NCI-H1694 (cell line): ENCODE measurements at places on chromosomes 12 and 14.

DNA sequence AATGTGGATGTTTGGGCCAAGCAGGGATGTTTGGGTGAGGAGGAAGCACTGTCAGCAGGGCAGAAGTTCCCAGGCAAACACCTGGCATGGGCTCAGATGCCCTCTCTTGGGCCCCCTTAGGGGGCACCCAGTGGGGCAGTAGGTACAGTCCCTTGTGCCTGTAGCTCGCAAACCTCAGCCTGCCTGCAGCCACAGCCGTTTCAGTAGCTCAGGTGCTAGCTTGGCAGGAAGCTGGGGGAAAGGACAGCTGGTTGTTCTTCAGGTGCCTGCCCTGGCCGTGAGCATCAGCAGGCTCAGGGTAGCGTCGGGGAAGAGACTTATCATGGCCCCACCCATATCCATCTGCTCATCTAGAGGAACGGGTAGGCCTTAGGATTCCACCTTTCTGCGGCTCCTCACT is 67.5 kb downstream of the B4GALNT3 start:
- no peak for DNase-seq

DNA sequence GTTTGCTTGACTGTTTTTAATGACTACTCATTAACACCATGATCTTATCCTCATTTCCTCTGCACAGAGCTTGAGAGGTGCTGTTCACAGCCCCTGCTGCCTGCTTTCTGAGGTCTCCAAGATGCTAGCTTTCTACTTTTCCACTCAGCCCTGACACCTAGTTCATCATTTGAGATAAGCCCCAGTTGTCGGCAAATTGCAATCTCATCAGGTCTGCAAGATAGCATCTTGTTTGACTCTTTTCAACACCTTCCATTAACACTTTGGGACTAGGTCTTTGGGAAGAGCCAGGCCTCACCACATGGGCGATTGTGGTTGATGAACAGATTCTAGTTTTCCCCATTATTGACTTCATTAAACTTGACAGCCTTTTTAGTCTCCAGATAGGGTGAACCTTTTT is 904.8 kb downstream of the DIO2 start:
- DNase-seq: no peak

- DNase-seq: no peak
Observed at GRCh38 chr12:1488908-1489381, 105.4 kb downstream of the FBXL14 start.

- DNase-seq: no peak
Observed at GRCh38 chr12:90015228-90015627, 306.6 kb upstream of the ATP2B1 start.

GRCh38 chr14:55254581-55254980 is 16.6 kb upstream of the FBXO34 start:
- DNase-seq: no peak

DNA sequence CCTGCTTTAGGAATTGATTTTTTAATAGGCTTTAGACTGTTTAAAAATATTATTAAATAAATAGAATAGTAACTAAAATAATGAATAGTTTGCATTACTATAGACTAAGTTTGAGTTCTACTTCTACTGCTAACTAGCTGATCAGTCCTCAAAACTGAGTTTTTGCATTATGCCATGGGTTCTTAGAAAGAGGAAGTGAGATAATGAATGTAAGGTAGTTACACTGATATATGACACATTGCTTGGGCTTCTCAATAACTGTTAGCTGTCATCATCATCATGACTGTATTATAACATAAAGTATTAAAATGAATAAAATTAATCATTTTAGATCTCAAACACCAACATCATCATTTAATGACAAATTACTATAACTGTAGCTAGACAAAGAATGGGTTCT is 949.7 kb downstream of the TRHDE start:
- DNase-seq: no peak

GRCh38 chr12:117444781-117445180 is 83.4 kb upstream of the NOS1 start:
- no peak for DNase-seq

DNA sequence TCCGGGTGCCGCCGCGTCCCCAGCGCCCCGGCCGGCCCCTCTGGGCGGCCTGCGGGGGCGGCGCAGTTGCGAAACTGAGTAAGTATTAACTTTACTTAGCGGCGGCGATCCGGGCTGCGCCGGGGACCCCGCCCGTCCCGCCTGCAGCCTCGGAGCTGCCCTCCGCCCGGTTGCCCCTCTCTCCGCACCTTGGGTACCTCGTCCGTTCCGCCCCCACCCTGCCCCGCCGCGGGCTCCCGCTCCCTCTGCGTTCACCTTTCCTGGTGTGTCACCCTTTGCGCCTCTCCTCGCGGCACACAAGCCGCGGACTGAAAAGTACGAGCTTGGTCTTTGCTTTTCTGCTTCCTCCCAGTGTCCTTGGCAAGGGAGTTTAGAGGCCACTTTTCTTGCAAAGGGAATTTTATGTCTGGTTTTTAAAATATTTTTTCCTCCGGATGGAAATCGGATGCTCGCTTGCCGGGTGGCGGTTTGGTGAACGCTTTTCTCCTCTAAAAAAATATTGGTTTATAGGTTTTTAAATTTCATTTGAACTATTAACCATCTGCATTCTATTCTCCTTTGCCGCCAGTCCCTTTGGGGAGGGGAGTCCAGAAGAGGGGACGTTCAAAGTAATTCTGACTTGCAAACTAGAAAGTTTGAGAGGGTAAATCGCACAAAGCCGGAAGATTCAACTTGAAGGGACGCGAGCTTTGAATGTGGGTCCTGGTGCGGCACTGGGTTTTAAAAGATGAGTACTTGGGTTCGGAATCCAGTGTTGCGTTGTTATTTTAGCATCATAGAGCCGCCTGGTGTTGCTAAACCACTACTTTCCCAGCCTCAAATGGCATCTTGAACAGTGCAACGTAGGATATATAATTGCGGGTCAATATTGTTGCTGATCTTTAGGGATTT is 834 bp downstream of the RASSF8 start:
- DNase-seq: no peak

- no peak for DNase-seq
Observed at GRCh38 chr12:572532-572899, 90.7 kb downstream of the NINJ2 start.

GRCh38 chr14:96514694-96515093 is 12.5 kb downstream of the PAPOLA start:
- DNase-seq: no peak

GRCh38 chr14:32018391-32019092 is 58.6 kb upstream of the ARHGAP5 start:
- DNase-seq: no peak

DNA sequence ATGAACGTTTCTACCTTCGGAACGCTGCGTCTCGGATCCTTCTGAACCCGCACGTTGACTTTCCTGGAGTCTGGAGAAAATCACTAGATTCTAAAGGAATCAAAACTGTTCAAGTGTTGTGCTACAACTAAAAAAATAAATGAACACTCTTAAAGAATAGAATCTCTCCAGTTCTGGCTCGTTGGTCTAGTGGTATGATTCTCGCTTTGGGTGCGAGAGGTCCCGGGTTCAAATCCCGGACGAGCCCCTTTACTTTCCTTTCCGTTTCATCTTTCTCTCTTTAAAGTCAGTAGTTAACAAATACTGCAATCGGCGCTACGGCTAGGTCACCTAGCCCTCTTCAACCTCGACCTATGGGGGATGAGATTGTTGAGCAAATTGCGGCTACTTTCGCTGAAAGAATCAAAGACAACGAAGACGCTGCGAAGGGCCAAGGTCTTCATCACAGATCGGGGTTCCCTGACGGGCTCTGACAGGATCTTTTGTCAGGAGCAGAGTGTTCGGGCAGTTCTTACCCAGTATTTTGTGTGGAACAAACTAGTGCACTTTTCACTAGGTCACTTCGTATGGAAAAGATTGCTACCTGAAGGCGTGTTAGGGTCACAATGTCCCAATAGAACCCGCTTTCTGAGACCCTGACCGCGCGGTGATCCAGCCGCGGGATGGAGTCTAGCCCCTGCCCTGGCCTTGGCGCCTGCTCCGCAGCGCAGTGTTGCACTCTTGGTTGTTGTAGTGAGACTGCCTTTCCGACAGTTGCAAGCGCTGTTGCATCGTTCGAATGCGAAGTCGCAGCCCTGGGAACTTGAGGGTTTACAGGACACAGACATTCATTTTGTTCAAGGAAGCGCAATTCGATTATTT is 8.4 kb downstream of the OR6S1 start:
- DNase-seq: peak; percentile 85

- DNase-seq: peak; percentile 13
Observed at GRCh38 chr12:43282106-43282505, 269.9 kb downstream of the ADAMTS20 start.

DNA sequence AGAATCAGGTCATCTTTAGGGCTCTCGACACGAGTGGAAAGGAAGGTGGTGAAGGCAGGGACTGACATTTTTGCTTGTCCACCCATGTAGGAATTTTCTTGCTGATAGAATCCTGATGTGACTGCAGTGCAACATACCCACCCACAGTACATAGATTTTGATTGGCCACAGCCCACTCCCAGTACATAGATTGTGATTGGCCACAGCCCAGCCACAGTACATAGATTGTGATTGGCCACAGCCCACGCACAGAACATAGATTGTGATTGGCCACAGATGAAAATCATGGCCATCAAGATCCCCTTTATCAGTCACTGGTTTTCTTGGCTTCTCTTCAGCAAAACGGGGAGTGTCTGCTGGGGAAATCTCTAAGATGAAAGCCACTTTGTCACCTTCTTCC is 1041.5 kb downstream of the AACS start:
- DNase-seq: no peak

DNA sequence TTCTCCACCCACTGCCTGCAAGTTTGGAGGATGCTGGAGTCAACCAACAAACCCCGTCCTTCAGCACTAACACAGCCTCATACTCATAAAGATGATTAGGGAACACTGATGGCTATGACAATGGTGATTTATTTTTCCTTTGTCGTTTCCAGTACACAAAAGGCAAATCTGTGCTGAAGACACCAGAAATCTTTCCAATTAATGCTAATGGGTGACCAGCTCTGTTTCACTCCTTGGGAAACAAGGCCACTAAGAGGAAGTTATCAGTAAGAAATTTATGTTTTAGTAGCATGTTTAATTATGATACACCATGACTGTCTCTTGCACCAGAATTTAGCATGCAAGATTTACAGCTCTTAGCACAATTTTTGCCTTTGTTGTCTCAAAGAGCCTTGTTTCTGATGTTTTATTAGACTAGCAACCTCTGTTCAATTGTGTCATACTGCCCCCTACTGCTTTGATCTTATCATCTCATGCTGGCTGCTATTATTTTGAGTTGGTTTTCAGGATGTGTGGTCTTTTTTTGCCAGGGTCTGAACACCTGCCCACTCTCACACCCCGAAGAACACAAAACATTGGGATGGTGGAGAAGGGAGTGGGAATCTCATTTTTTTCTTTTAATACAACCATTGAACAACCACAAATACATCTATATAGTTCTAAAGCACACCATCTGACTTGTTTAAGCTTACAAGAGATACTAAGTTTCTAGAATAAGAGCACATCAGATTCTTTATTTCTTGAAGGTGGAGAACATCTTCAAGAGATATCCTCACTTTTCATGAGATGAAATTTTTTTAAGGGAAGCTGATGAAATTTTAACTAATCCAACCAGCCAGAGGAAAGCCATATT is 160.9 kb downstream of the SPTSSA start:
- peak; percentile 85 for DNase-seq

DNA sequence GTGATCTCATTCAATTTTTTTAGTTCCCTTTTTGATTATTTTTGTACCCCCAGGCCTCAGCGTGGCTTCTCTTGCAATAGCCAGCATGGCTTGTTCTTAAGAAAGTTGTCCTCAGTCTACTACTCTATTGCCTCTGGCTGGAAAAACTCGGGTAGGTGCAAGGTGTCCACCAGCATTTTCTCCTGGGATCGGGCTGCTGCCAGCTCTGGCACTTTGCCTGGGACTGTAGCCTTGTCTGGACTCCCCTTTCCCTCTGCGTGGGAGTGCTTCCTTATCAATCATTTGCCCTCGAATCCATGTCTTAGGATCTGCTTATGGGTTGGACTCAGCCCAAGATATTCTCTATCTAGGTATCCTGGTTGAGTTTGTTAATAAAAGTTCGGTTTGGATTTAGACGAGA is 773.4 kb downstream of the DIO2 start:
- no peak for DNase-seq

DNA sequence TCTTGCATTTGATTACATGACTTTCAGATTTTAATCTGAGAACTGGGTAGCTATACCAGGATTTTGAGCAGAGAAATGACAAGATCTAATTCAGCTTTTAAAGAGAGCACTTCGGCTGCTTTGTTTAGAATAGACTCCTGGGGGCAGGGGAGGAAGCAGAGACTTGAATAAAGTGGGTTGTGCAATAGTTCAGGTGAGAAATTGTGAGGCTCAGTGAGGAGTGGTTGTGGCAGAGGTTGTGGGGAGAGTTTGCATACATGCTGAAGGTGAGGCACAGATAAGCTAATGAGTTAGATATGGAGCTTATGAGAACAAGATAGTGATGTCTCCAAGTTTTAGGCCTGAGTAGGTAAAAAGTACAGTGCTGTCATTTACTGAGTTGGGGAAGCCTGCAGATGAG is 281.4 kb downstream of the FLRT2 start:
- DNase-seq: no peak

DNA sequence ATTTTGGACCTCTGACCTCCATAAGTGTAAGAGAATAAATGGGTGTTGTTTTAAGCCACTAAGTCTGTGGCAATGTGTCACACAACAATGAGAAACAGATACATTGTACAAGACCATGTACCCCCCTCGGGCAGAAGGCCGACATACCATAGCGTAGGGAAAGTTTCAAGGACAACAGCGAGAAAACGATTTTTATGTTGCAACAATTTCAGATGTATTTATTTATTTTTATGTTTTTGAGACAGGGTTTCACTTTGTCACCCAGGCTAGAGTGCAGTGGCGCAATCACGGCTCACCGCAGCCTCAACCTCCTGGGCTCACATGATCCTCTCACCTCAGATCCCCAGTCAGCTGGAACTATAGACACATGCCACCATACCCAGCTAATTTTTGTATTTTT is 136.4 kb upstream of the NCOR2 start:
- no peak for DNase-seq

GRCh38 chr12:121334513-121335343 is 17.5 kb downstream of the ANAPC5 start:
- DNase-seq: peak; percentile 77

DNA sequence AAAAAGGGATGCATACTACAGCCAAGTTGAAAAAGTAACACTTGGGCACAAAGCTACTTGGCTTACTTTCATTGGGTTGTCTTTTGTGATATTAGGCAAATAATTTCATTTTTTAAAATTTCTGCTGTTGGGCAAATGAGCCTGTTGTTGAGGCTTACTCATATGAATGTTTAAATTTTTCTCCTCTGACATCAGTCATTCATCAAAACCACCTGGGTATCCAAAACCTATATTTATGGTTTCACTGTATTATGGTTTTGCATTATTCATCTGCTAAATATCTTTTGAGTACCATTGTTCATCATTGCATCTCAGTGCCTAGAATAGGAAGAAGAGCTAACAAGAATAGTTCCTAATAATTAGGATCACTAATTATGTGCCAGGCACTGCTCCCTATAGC is 28.1 kb downstream of the DYRK2 start:
- no peak for DNase-seq

- DNase-seq: no peak
Observed at GRCh38 chr12:9753498-9753897, 7.2 kb downstream of the CD69 start.

DNA sequence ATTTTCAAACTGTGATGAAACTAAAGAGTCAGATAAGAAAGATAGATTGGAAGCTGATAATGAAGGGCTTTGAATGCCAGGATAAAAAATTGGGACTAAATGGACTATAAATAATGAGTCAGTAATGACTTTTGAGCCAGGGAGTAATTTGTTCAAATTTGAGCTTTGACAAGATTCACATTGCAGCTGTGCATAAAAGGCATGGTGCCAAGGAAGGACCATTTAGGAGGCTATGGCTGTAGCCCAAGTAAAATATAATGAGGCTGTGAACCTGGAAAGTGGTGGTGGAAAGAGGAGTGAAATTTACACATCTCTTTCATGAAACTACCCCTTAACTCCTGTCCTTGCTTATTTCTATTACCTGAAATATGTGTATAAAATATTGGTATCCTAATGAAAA is 218.5 kb downstream of the SLC6A15 start:
- DNase-seq: peak; percentile 77
